ENCODE measurements at places on chromosomes 7 and 10.
A peak's percentile ranks its signal among the peaks of the same experiment; 100 is the strongest.

- no peak for DNase-seq
Observed at GRCh38 chr7:149457766-149458165, 3.1 kb downstream of the ZNF777 start.

- no peak for DNase-seq
Observed at GRCh38 chr10:28445516-28445915, 87.4 kb upstream of the WAC start.

- DNase-seq = no peak
Observed at GRCh38 chr7:77752016-77752415, 46.2 kb downstream of the TMEM60 start.

- no peak for DNase-seq
Observed at GRCh38 chr7:49483142-49483541, 290.3 kb upstream of the VWC2 start.

- peak; percentile 43 for DNase-seq
Observed at GRCh38 chr7:100469227-100470044, 5.4 kb upstream of the SPACDR start.

GRCh38 chr7:112185005-112185834, 21.0 kb downstream of the DOCK4 start:
- DNase-seq = no peak

DNA sequence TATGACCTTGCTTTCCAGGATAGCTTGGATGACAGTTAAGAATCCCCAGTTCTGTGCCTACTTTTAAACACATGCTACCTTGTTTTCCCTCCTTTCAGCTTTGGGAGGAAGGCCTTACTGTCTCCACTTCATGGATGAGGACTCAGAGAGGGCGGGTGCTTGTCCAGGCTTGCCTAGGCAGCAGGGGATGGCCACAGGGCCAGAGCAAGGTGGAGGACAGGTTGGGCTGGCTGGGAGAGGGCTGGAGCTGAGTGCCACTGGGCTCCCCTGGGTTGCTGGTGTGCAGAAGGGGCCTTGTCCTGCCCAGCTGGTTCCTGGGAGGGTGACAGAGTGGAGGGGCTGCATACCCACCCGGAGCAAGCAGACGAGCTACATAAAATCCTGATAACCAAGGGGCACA, 117.8 kb downstream of the GRK5 start:
- no peak for DNase-seq

- no peak for DNase-seq
Observed at GRCh38 chr10:130418731-130419130, 282.5 kb downstream of the GLRX3 start.

DNA sequence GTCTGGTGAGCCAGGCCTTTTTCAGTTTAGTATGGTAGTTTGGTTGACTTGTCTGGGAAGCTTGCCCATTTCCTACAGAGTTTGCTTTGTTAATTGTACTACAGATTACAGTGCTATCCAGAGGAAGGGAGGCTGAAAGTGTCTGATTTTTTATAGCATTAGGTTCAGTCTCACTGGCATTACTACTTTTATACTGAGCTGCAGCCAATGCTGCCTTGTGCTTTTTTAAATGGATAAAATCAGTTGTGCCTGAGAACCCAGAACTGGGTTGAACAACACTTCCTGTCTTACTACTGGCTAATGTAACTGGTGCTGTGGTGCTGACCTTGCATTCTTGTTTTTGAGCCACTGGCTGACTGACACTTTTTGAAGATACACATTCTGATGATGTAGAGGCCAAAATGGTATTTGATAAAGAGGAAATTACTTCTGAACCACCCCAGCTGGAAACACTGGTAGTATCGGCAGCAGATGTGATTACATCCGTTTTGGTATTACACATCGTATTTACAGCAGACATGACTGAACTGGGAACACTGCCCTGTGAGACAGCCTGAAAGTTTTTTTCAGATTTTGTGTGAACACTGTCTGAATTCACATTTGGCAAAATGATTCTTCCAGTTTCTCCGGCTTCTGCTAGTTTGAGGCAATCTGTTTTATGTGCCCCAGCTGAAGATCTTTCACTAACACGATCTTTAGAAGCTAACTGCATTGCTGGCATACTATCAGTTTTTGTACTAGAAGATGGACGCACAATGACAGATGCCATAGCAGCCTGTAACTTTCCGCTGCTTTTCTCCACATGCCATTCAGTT, 74.1 kb downstream of the NRBF2 start:
- peak; percentile 45 for DNase-seq

- no peak for DNase-seq
Observed at GRCh38 chr10:11448545-11449244, 162.8 kb downstream of the USP6NL start.

- DNase-seq = no peak
Observed at GRCh38 chr7:132562690-132563089, 13.6 kb downstream of the PLXNA4 start.

Data from NCI-H226 (cell line).